ENCODE measurements at places on chromosomes 1 and 21. TPM values are rescaled to one million over a fixed set of nuclear protein-coding genes. Genes with fewer than 3 reads are reported as not detected.

The YTHDF2 gene
- total RNA-seq, result 122 TPM

The ACTA1 gene
- total RNA-seq, result not detected

The MAP10 gene
- 2.4 TPM for total RNA-seq

The OR2AK2 gene
- total RNA-seq, result not detected

The VANGL2 gene
- total RNA-seq, result 17.7 TPM

The NBPF4 gene
- total RNA-seq, result not detected

DNA sequence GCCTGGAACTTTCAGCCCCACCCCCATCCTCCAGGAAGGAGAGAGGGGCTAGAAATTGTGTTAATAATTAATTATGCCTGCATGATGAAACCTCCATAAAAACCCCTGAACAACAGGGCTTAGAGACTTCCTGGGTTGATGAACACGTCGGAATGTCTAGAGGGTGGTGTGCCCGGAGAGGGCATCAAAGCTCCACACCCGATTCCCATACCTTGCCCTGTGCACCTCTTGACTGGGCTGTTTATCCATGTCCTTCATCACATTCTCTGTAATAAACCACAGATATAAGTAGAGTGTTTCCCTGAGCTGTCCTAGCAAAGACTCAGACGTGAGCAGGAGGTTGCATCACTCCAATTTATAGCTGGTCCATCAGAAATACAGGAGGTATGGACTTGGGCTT lies 624.0 kb downstream of the NPHP4 start:
- DNase-seq, result no peak

DNA sequence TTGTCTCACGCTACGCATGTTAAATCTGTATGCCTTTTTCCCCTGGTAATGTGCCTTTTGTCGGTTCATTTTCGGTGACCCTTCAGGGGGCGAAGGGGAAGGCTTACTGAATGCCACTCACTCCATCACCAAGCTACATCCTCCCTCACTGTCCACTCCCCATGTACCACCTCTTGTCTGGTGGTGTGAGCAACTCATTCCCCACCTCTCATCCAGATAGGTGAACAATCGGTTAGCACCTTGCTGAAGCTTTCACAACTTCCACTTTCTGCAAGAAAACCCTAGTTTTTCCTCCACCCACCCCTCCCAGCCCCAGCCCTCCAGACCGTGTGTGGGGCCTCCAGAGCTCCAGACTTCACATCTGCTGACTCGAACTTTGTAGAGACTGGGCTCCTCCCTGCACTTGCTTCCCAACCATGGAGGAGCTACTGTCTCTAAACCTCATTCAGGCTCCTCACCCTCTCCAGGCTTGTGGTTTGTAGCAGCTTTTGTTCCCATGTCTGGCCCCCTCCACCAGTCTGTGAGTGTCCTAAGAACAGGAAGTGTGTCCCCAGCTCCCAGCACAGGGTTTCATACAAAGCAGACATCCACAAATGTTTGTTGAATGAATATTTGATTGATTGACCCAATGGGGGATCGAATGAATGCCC lies 48.4 kb upstream of the RUNX3 start:
- no peak for DNase-seq

- DNase-seq, result no peak
Measured at GRCh38 chr1:221002601-221003000, 123.4 kb downstream of the HLX start.

DNA sequence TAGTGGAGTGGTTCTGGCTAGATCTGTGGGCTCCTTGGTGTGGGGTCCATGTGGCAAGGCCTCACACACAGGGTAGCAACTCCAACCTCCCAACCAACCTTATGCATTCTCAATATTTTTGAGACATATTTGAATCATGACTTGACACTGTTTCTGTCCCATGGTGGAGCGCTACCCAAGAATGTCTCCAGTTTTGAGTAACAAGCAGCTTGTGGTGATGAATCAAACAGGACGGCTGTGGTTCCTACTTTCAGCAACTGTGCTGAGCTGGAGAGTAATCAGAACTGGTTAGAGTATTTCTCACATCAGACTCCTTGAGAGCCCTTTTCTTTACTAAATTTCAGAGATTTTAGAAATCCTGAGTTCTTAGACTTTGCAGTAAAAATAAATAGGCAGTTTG lies 3.1 kb downstream of the LCE3D start:
- DNase-seq, result no peak

DNA sequence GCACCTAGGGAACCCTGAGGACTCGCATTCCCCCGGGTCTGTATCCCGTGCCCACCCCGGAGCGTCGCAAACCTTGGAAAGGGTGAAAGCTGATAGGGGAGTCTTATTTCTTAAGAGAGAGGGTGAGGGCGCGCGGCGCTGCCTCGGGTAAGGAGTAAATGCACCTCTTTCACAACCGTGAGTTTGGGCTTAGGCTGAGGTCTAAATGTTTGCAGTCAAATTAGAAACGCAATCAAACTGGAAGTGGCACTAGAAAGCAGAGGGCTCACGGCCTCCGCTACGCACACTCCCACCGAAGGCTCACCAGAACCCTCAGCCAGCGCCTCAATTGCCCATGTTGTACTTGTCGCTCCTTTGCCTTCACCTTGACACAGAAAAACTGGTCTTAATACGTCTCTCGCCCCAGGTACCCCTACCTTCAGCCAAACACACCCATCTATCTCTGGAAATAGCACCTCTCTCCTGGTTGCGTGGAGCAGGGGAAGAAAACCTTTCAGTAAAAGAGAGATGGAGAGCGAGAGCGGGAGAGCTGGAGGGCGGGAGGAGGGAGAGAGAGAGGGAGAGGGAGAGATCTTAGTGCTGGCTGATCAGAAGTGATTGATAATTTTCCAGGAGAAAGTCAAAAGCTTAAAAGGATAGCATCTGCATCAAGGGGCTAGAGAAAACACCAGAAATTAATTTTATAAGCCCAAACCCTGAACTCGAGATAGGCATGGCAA lies 1.7 kb upstream of the HLX start:
- DNase-seq, result no peak

DNA sequence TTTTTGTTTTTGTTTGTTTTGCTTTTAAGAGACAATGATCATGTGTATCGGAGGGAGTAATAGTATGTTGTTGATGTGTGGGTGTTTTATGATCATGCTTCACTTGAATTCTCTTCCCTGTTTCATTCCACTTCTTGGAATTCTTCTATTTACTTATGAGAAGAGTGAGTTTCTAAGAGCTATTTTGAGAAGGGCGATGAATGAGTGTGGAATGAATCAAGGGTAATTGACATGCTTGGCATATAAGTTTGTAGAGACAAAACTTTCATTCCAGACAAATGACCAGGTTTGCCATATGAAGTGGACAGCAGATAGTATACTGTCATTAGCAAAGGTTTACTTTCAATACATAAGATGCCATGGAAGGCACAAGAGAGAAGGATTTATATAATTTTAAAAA lies 42.3 kb upstream of the PDC start:
- DNase-seq, result peak; percentile 15

- no peak for DNase-seq
Measured at GRCh38 chr1:60423146-60423780, 349.7 kb upstream of the C1orf87 start.

DNA sequence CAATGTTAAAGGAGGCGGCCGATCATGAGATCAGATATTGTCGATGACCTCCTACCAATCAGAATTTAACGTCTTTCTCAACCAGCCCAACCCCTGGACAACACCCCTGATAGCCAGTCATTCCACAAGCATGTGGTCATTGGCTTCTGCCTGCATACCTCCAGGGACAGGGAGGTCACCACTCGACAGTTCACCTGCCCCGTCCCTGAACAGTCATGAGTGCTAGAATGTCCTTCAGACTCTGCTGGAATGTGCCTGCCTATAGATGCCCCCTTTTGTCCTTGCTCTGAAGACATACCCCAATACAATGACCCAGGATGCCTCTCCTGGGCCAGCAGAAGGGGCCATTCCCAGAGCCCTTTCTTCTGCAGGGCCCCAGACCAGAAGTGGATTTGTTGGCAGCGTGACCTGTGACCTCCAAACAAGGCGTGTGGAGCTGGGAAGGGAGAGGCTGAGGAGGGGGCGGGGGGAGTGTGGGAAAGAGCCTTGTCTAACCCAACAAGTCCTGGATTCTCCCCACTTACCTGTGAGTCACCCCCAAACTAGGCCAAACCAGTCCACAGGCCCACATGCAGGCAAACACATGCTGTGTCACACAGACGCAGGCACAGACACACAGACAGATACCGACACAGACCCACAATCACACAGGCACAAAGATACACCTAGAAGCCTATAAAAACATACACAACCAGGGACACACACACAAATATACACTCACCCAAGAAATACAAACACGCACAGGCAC lies 2.2 kb downstream of the CRYBG2 start:
- peak; percentile 87 for DNase-seq

- DNase-seq, result peak; percentile 30
Measured at GRCh38 chr1:14578156-14578555, 20.3 kb upstream of the KAZN start.

GRCh38 chr1:46587069-46587468 lies 17.0 kb downstream of the MKNK1 start:
- no peak for DNase-seq

DNA sequence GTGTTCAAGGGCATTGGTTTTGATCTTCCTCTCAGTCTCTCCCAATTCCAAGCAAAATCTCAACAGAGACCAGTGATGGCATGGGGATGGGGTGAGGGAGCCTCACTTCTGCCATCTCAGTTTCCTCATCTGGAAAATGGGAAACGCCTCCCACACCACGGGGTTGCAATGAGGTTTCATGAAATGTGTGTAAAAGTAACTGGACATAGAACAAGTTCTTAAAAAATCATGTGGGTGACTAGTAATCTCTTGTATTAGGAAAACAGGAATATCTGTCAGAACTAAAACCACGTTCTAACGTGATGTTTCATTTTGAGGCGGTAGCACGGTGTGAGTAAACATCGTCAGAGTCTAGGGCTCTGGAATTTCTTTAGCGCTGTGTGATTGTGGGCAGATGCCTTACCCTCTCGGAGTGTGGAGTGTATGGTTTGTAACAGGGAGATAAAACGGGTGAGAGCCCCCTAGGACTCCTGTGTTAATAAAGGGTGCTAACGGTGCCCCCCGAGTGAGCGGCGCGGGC lies 55.5 kb upstream of the DNAJC6 start:
- peak; percentile 37 for DNase-seq

- DNase-seq, result no peak
Measured at GRCh38 chr21:41928621-41929220, 25.1 kb downstream of the C2CD2 start.

- no peak for DNase-seq
Measured at GRCh38 chr1:232932486-232933425, 17.7 kb upstream of the NTPCR start.

Data from renal cortical epithelial cell (primary cell).